ENCODE measurements at places on chromosomes 2 and 18.

DNA sequence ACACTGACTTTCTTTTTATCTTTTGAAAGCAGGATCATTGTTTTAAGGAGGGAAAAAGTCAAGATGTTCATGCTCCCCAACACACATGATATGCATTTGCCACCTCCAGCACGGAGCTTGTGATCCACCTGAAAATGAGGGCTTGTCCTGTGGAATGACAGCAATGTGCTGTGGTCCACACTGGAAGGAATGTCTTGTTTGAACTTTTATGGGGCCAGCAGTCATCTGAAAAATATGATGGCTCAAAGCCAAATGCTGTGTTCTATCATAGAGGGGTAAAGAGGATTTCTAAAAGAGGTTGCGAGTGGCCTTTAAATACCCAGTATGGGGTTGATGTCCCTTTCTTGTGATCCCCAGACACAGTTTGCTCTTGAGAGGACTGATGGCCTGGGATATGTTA, 226.5 kb upstream of the SPRED2 start:
- DNase-seq = no peak

DNA sequence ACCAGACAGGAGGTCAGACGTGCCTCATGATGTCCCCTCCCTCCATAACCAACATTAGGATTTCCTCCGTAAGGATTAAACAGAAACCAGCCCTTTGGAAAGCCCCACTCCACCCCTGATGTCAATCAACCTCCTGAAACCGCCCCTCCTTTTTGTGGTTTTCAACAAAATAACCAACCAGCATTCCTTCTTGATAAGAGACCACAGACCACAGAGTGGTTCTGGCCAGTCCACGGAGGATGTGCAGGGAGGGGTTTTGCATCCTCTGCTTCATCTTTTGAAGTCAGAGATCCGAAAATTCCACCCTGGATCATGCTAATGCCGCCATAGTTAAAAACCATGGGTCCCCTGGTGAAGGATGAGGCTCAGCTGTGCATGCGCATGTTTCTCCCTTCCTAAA, 180.0 kb upstream of the CCDC150 start:
- DNase-seq = peak; percentile 7

DNA sequence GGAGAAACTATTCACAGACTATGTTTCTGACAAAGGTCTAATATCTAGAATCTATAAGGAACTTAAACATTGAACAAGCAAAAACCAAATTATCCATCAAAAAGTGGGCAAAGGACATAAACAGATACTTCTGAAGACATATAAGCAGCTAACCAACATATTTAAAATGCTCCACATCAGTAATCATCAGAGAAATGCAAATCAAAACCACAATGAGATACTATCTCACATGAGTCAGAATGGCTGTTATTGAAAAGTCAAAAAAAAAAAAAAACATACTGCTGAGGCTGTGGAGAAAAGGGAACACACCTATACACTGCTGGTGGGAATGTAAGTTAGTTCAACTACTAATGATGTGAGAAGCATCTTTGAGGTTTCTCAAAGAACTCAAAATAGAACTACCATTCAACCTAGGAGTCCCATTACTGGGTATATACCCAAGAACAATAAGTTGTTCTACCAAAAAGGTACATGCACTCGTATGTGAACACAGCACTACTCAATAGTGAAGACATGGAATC, 220.4 kb upstream of the TFPI start:
- DNase-seq = no peak

DNA sequence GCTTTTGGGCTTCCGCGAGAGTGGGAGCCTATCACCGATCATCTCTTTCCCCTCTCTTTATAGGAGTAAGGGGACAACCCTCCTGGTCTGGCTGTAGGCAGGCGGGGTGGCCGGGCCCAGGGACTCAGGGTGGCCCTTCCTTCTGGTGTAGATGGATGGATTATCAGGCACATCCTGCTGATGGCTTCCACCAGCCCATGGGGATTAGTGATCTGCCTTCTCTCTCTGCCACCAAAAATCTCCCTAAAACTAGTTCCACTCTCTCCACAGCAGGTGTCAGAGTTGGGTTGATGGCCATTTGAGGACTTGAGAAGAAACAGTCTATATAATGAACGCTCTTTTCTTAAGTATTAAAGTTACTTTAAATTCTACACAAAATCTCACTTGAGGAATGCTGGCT, 37.4 kb downstream of the NCK2 start:
- no peak for DNase-seq

DNA sequence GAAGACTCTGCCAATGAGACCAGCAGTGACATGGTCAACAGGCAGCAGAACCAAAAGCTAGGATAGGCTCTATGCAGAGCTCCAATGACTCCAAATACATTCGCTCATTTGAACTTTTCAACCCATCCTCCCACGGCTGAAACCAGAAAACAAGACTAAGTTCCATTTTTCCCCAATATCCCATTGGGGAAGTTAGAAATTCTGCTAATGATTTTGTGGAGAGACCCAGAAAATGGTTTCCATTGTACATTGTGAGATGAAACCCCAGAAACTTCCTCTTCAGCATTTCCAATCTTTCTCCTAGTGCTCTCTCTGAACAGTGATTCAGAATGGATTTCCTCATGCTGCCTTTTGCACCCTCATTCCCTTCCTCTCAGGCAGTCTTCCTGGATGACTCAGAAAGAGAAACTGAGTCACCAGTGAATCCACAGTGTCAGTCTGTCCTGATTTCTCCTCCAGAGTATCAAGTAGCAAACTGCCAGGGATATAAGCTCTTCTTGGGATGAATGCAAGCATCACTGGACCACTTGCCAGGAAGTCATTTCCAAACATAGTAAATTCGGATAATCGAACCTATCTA, 467.7 kb upstream of the ID2 start:
- no peak for DNase-seq

DNA sequence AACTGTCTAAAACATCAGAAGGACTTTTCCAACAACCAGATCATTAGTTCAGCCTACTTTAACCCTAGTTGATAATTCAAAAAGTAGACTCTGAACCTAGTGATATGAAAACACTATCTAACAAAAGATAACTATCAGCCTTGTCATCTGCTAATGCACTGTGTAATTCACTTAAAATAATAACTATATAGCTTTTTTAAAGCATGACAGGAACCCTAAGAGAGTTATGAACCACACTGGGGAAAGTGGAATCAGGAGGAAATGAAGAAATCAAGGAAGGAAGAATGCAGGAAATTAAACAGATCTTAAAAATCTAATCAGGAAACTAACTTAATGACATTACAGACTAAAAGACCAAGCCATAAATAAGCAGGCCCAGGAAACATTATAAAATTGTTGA, 9.0 kb downstream of the B4GALT6 start:
- no peak for DNase-seq

GRCh38 chr2:163314712-163315111, 421.1 kb downstream of the FIGN start:
- no peak for DNase-seq

DNA sequence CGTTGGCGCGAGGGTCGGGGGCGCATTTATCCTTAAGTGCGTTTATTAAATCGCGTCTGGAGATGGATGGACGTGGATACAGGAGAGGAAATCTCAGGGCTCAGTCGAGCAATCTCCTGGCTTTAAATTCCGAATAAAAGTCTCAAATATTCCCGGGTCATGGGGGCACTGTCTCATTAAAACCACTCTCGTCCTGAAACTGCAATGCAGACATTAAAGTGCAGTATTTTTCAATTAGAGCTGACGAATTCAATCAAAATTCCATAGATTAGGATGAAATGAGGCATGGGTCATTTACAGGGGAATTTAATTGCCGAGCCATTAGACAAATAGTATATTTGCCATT, 10.7 kb upstream of the GBX2 start:
- no peak for DNase-seq

DNA sequence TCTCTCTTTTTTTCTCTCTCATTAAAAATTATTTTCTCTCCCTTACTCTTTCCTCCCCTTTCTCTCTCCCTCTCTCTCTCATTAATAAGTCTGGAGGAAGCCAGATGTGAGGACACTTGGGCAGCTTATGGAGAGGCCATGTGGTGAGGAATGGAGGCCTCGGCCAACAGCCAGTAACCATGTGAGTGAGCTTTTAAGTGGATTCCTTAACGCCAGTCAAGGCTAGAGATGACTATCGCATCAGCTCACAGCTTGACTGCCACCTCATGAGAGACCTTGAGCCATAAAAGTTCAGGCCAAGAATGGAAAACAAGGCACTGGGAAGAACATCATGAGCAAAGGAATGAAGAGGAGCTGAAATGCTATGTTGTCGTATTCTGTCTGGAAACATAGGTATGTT, 39.1 kb downstream of the ETAA1 start:
- no peak for DNase-seq

DNA sequence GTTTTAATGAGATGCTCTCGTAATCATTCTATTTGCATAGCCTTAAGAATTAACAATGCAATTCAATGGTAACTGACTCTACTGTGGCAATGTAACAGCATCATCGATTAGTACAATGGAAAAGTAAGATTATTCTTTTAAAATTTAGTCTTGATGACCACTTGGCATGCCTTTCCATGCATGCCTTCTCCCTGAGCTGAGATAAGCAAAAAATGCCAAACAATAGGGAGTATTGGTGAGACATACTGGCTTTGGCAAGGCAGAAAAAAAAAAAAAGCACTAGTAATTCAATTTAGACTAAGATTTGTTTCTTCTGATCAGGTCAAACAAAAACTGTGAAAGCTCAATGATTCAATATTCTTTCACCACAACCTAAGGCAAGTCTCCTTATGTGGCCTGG, 110.8 kb upstream of the TRIB2 start:
- DNase-seq = no peak

- DNase-seq = no peak
Measured at GRCh38 chr2:158926478-158926948, 41.9 kb upstream of the TANC1 start.

GRCh38 chr2:240480834-240481623, 45.6 kb downstream of the GPC1 start:
- no peak for DNase-seq

Data from stimulated activated naive B cell treated with anti-CD40 and anti-IgM and Interleukin-4, amounts not matched to agents 10 μg/mL and 1 μg/mL and 100 μg/mL, for 72 hours (primary cell).